ENCODE measurements at places on chromosomes 2 and 18.

GRCh38 chr2:191218292-191218898, 26.8 kb upstream of the MYO1B start:
- no peak for DNase-seq

DNA sequence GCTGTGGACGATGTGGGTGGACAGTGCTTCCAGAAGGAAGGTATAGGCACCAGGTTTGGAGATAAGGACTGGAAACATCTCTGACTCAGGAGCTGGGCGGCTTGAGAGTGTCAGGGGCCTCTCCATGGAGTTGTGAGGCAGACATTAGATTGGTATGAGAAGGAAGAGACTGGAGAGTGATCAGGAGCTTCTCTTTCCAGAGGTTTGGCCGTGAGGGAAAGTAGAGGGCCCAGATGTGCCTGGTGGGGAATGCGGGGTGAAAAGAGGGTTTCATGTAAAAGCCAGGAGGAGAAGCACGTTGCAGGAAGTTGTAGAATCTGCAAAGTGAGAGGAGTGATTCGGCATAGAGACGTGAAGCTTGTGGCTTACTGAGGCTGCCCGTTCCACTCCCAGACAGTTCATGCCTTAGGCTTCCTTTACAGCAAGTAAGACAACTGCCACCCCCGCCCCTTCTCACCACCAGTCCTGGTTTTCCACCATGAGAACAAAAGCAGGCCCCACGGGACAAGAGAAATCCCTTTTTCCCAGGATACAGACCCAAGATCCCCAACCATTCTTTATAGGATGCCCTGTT, 166.3 kb upstream of the HDAC4 start:
- no peak for DNase-seq

DNA sequence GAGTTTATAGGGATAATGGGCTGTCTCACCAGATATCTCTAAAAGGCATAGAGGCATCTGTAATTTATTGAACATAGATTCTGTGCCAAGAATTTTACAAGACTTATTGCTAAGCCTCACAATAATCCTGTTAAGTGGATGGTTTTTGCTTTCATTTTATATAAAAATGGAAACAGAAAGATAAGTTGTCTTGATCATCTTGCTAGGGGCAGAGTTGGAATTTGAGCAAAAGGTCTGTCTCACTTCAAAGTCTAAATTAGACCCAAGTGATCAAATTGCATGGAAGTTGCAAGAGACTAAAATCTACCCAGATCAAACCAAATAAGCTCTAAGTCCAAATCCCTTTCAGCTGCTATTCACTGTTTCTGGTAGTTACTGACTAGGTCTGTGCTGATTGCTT, 95.3 kb upstream of the SOX11 start:
- DNase-seq: no peak

GRCh38 chr2:28377984-28378678, 14.5 kb upstream of the FOSL2 start:
- no peak for DNase-seq

- no peak for DNase-seq
Measured at GRCh38 chr2:152534460-152535135, 182.7 kb downstream of the PRPF40A start.

- DNase-seq: peak; percentile 92
Measured at GRCh38 chr2:240369801-240370585, 65.5 kb upstream of the GPC1 start.

- DNase-seq: no peak
Measured at GRCh38 chr18:41700416-41700815, 254.6 kb upstream of the PIK3C3 start.

DNA sequence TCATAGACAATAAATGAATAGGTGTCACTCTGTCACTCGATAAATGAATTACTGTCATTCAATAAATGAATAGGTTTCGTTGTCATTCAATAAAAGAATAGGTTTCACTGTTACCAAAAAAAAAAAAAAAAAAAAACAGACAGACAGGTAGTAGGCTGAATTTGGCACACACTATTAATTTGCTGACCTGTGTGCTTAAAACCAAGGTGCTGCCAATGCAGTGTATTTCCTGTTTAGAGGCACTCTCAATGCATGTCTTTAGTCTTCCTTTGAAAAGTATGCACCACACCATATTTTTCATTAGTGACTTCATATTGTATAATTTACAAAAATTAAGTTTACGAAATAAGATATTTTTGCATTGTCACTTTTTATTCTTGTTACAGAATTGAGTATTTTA, 16.2 kb downstream of the ANKRD62 start:
- DNase-seq: no peak
